ENCODE measurements at places on chromosomes 2 and 18.

GRCh38 chr18:53018791-53019190 is 678.8 kb downstream of the DCC start:
- no peak for DNase-seq

DNA sequence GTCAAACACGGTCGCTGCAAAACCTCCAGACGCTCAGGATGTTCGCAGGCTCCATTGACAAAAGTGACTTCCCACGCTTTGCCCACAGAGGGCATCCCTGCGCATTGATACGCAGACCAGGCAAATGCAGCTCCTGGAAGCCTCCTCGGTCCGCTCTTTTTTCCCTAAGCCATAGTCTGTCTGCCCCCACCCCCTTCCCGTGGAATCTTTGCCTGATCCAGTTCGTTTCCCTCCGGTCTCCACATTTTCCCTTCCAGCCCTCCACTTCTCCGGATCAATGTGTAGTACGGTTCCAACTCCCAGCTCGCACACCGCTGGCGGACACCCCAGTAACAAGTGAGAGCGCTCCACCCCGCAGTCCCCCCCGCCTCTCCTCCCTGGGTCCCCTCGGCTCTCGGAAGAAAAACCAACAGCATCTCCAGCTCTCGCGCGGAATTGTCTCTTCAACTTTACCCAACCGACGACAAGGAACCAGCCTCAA is at the start of gene DCC:
TSS of gene DCC (plus strand) at position 307 of the 481 bp plus-strand sequence. CDS start 591 bp downstream, outside the sequence.
- no peak for DNase-seq

GRCh38 chr2:9813312-9814128 is 29.8 kb upstream of the TAF1B start:
- DNase-seq = peak; percentile 49

GRCh38 chr2:27942612-27943547 is 52.4 kb downstream of the BABAM2 start:
- no peak for DNase-seq

GRCh38 chr18:62583376-62583775 is 60.6 kb downstream of the ZCCHC2 start:
- DNase-seq = no peak

- no peak for DNase-seq
Observed at GRCh38 chr2:30359644-30360167, 87.3 kb upstream of the LCLAT1 start.

GRCh38 chr18:44729631-44730101 is 49.0 kb downstream of the SETBP1 start:
- no peak for DNase-seq

- no peak for DNase-seq
Observed at GRCh38 chr2:99836690-99837605, 305.4 kb downstream of the AFF3 start.

- DNase-seq = no peak
Observed at GRCh38 chr18:33844232-33844631, 266.2 kb downstream of the ASXL3 start.

GRCh38 chr2:101478181-101479001 is 3.5 kb upstream of the RFX8 start:
- DNase-seq = no peak

DNA sequence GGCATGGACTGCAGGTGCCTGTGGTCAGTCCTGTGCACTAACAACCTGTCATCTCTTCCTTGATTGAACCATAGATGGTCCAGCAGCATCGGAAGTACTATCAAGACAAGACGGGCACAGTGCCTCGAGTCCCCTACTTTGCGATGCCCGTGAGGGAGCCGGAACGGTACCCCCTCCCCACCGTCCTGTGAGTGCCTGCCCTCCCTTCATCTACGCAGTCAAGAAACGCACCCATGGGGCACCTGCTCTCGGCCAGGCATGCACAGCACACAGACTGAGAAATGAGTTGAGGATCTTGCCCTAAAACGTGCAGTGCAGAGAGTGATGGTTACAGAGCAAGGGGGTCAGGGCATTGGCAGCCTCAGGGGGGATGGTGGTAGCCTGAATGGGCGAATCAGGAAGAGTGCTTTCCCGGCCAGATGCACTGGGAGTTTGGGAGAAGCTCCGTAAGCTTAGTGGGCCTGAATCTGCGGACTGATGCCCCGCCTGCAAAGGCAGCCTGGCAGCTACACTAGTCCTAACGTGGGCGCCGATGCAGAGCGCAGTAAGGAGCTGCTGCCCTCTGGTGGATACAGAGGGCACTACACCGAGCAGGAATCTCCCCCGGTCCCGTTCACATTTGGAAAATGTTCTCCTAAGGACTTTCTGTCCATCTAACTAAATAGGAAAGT is 63.6 kb downstream of the CIB4 start:
- peak; percentile 67 for DNase-seq

DNA sequence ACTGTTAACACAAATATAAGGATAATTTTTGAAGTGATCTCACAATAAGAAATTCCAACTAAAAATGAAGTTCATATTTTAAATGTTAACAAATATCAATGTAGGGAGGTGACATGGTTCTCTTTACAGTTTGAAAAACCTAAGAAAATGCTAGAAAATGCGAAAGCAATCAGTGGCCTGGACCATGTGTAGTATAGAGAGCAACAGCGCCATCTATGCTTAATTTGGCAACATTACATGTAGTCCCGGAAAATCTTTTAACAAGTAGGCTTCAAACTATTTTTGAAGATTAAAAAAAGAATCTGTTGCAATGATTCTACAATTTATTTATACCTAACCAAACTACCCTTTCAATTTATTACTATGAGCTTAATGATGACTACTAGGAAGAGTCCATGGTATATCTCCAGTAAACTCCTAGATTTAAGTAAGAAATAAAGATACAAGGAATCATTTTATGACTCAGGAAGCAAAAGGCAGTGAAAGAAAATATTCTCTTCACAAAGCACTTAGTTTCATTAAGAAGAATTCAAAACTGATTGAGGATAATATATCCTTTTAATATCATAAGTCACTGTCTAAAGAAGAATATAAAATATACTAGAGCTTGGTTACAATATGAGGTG is 33.3 kb downstream of the NDUFA10 start:
- DNase-seq = peak; percentile 47

- no peak for DNase-seq
Observed at GRCh38 chr2:145007960-145008263, 488.0 kb upstream of the ZEB2 start.

- no peak for DNase-seq
Observed at GRCh38 chr2:11367170-11367730, 22.8 kb upstream of the ROCK2 start.

- DNase-seq = no peak
Observed at GRCh38 chr2:139122711-139123158, 342.5 kb upstream of the NXPH2 start.

- DNase-seq = peak; percentile 9
Observed at GRCh38 chr18:50429207-50429948, 54.5 kb downstream of the SKA1 start.
